NCI-H2081 (cell line): ENCODE measurements at places on chromosomes 16 and 17.

- DNase-seq = no peak
Measured at GRCh38 chr17:49567104-49567521, 8.6 kb upstream of the NXPH3 start.

- no peak for DNase-seq
Measured at GRCh38 chr16:13453325-13453724, 466.6 kb upstream of the ERCC4 start.

GRCh38 chr17:67491681-67492024 lies 114.6 kb downstream of the PITPNC1 start:
- no peak for DNase-seq

GRCh38 chr17:41728056-41728455 lies 6.4 kb downstream of the HAP1 start:
- DNase-seq = no peak

DNA sequence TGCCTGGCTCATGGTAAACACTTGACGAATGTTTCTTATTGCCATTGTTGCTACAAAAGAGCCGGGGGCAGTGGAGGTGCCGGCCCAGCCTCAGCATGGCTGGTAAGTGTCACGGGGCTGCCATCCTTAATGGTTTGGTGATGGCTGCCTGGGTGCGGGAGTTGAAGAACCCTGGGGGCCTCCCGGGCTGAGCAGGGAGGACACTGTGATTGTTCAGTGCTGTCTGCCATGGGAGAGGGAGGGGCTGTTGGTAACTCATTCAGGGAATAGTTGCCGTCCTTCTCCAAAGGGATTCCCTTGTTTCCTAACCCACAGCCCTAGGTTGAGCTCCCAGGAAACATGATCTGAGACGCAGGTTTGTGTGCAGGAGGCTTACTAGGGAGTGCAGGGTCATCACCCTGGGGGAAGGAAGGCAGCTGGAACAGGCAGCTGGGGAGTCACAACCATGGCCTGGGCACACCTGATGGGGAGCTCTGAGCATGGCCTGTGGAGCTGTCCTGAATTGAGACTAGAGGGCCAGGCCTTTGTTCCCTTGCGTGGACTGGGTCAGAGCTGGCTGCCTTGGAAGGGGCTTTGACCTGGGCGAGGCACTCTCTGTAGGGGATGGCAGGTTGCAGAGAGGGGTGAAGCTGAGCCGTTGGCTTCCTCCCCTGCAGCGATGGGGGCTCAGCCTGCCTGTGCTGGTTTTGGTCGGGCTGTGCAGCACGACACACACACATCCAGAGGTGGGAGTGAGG lies 85.7 kb downstream of the PLCG2 start:
- no peak for DNase-seq

- DNase-seq = peak; percentile 9
Measured at GRCh38 chr17:65538675-65539529, 22.5 kb downstream of the AXIN2 start.

GRCh38 chr16:86826941-86827340 lies 248.6 kb downstream of the FOXL1 start:
- no peak for DNase-seq

DNA sequence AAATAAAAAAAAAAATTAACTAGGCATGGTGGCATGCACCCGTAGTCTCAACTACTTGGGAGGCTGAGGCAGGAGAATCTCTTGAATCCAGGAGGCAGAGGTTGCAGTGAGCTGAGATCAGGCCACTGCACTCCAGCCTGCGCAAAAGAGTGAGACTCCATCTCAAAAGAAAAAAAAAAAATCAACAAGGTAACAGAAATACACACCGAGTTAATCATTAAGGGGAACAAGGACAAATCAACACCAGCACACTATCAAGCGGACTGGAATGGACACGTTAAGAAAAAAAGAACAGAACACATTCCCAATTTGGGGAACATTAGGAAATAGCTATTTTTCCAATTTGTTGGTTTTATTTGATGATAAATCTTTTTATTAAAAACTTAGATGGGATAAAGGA lies 28.4 kb upstream of the GLG1 start:
- no peak for DNase-seq

- no peak for DNase-seq
Measured at GRCh38 chr16:22627043-22627442, 116.4 kb downstream of the NPIPB5 start.

DNA sequence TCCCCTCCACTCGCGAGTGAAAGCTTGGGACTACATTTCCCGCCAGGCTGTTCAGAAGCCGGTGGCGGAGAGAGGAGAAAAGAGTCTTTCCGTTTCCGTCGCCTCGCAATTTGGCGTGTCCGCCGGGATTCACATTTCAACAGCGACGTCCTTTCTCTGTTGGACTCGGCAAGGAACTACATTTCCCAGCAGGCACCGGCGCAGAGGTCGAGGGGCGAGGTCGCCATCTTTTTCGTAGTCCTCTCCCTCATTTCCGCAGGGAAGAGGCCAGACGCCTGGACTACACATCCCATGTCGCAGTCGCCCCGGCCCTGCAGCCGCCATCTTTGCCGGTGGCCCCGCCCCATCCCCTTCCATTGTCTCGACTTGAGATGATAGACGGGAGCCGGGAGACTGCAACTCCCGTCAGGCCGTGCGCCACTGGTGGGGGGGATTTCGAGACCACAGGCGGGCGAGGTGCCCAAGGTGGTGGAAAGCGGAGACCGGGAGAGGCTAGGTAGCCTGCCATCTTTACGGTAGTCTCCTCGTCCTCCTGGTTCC lies 882 bp upstream of the FBXL19 start:
- peak; percentile 97 for DNase-seq

DNA sequence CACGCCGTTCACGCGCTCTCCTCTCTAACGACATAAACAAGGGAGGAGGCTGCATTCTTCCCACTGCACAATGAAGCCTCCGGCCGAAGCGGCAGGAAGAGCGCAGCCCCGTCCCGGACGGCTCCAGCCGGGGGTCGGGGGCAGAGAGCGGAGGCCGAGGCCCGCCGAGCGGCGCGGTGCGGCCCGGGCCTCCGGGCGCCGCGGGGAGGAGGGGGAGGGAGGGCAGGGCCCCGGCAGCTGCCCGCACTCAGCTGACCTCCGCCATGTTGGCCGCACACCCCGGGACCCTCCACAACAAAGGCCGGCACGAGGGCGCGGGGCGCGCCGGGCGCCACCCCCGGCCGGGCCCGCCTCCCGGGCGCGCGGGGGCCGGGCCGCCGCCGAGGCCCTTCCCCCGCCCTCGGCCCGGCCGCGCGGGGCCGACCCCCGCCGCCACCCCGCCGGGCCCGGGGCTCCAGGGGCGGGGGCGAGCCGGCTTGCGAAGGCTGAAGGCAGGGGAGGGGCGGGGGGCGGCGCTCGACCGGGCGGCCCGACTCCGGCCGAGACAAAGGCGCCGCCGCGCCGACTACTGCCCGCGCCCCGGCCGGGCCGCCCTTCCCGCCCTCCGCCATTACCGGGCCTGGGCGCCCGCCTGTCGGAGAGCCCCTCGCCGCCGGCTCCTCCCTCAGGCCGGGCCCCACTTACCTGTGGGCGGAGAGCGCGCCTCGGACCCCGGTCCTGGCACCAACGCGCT lies 527 bp downstream of the SIAH1 start:
- peak; percentile 63 for DNase-seq

GRCh38 chr17:78121801-78122215 lies 6.7 kb downstream of the TMC6 start:
- DNase-seq = no peak

GRCh38 chr16:54645345-54645744 lies 285.3 kb upstream of the IRX5 start:
- DNase-seq = no peak

DNA sequence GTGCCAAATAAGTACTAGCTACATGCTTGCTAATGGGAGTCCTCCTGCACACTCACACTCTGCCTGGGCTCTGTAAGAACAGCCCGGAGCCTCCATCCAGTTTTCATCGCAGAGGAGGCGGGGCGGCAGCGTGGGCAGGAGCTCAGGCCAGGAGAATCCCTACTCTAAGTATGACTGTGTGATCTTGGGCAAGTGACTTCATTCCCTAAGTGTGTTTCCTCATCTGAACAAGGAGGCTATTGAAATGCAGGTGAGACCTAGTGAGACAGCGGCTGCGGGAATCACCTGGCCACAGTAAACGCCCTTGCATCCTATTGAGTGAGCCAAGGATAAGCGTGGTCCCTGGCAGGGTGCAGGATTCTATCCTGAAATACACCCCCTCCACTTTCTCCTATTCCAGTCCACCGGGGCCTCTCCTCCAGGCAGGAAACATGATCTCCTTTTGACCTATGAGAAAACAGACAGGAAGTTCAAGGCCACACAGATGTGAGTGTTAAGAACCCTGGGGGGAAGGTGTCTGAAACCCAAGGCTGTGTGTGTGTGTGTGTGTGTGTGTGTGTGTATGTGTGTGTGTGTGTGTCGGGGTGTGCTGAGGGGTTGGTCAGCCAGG lies 5.2 kb upstream of the RAI1 start:
- no peak for DNase-seq

- DNase-seq = no peak
Measured at GRCh38 chr17:81173052-81173761, 7.2 kb upstream of the AATK start.
